ENCODE measurements at places on chromosomes 6 and 20.

DNA sequence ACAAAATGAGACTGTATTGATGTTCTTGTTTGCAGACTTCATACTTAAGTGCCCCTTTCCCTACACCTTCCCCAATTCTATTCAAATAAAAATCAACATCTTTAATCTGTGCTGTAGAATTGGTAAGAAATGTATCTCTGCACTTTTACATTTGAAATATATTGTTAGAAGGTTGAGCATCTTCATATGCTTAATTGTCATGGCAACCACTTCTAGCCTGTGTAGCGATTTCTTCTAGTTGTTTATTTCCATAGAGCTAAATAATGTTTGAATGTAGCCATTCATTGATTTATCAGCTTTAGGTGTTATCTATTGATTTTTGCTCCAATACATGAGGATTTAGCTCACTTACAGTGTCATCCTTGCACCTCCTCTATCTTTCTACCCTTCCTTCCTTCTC is 37.7 kb upstream of the ZNFX1 start:
- no peak for DNase-seq

DNA sequence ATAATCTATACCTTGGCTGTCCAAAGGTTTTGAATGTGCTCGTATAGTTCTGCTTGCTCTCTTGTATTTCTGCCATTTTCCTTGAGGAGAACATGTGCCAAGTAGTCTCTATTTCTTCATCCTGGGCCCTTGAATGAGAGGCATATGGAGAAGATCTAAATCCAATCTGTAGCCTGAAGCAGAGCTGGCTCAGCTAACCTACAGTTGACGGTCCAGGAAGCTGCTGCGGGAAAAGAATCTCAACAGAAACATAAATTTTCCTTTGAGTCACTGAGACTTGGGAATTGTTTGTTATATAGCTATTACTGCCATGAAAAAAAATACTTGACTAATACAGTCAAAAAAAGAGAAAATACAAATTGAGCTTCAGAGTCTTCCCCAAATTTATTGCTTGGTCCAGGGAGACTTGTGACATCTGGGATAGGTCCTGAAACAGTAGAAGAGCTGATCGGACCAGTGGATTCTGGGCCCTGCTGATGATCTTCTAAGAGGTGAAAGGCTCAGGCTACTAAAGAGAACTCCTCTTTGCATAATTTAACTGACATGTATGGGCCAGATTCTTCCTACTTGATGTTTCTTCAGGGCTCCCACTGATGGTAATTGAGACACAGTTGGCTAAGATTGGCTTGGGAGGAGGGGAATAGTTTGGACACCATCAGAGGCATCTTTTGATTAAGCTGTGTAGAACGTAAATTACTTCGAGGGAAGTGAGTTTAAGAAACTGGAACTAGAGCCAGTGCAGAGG is 29.9 kb upstream of the PLCB4 start:
- DNase-seq = no peak

- no peak for DNase-seq
These were observed 27.3 kb downstream of the SNX5 start for GRCh38 chr20:17941087-17941825.

GRCh38 chr20:9478771-9479170 is 35.6 kb upstream of the LAMP5 start:
- no peak for DNase-seq

All from stimulated activated CD4-positive, alpha-beta T cell treated with anti-CD3 and anti-CD28 coated beads, TNF-alpha, amount 100 ng/mL, for 24 hours (primary cell).